Hematopoietic multipotent progenitor cell treated with erythropoietin and hydrocortisone succinate and interleukin-3 and kit ligand, for 15 days (in vitro differentiated cells): ENCODE measurements at places on chromosomes 2 and 18.

DNA sequence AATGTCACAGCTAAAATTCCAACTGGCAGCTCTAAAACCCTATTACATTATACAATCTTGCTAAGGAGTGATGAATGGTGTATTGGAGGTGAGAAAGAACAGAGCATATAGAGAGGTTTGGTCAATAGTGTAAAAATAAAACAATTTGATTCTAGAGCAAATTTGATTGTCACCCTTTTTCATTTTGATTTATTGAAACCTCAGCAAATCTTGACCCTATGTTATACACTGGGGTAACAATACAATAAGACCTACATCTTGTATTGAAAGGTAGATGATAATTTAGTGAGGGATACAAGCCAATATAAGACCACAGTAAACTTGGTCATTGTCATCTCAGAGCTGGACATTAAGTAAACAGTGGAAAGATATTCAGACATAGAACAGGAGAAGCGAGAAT lies 671.9 kb downstream of the IRS1 start:
- no peak for DNase-seq

- DNase-seq: no peak
Observed at GRCh38 chr2:221389904-221390303, 182.2 kb downstream of the EPHA4 start.

DNA sequence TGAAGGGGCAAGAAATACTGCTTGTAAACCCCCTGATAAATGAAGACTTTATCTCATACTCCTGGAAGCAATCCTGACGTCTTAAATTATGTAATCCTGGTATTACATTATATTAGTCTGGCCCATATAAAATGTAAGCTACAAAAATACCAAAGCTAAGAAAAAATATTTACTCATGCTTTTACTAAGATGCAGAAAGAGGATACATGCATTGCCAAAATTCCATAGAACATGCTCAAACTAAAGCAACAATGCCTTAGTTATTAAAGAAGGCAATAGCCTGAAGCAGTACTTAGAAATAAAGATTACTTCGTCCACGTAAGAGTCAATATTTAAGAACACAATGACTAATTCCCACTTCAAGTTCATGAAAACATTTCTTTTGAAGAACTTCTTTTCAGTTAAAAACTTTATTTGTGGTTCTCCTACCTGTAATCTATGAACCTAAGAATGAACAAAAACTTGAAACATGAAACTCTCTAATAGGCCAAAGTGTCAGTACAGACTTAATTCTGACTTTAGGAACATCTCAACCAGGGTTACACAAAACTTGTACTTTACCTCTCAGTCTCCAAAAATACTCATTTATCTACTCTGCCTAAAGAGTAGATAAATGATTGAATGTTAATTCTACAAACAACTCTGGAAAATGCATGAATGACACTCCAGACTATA lies 117.3 kb downstream of the THADA start:
- no peak for DNase-seq

- DNase-seq: no peak
Observed at GRCh38 chr2:60544062-60544461, 9.4 kb downstream of the BCL11A start.

DNA sequence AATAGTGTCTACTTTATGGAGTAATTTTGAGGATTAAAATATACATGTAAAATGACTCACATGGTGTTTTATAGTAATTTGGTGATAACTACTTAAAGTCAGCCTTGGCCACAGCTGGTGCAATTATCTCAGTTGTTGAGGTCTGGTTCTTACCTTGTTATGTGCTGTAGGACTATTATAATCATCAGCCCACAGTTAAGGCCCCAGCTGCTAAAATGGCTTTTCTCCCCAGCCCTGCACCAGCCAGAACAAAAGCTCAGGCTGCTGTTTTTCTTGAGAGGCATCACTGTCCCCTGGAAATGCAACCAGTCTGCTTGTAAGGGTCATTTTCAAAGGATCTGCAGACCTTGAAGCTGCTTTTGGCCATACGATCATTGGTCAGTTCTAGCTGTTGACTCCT lies 283.3 kb upstream of the THUMPD2 start:
- no peak for DNase-seq

DNA sequence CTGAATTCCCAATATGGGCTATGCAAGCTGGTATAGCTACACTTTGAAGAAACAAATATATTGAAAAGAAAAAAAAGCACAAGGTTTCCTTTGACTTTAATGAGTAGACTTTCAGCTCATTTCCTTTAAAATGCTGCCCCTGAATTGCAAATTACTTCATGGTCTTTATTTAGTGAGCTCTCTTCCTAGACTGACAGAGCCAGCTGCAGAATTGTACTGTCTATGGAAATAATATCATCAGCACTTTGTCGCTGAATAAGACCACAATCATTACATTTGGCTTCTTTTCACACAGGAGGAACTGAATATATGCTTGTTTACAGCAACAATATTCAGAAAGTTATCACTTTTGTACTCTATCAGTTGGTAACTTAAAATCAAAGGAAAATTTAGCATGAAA lies 41.7 kb downstream of the ARL5A start:
- no peak for DNase-seq
